ENCODE measurements at places on chromosomes 11 and 22. TPM values are rescaled to one million over a fixed set of nuclear protein-coding genes. Genes with fewer than 3 reads are reported as not detected.

The RGL4 gene
- total RNA-seq = not detected

The SFI1 gene
- 27.6 TPM for total RNA-seq

DNA sequence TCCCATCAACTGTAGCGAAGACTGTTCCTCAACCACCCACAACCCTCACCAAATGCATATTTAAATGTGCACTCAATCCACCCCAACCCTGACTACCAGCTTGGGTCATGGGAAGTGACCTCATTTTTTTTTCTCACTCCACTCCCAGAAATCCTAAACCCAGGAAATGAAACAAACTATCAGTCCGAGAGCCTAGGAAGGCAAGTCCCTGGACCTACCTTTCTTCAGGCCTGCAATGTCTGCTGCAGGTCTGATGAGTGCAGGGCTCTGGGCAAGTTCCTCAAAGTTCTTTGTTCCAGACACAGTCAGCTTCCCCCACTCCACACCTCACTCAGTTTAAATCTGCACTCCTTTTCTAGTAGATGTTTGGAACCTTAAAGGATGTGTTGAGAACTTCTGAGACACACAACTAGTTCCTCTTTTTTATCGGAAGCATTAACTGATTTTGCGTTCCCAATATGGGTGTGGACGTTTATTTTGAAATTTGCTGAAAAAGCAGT, at the start of gene MS4A4E:
TSS of gene MS4A4E (minus strand) at position 398 of the 500 bp plus-strand sequence. CDS start 13,082 bp downstream, outside the sequence.
- H3K4me3 ChIP-seq = no peak within 1 kb of the TSS
- no peak within 1 kb of the TSS for H3K27ac ChIP-seq

DNA sequence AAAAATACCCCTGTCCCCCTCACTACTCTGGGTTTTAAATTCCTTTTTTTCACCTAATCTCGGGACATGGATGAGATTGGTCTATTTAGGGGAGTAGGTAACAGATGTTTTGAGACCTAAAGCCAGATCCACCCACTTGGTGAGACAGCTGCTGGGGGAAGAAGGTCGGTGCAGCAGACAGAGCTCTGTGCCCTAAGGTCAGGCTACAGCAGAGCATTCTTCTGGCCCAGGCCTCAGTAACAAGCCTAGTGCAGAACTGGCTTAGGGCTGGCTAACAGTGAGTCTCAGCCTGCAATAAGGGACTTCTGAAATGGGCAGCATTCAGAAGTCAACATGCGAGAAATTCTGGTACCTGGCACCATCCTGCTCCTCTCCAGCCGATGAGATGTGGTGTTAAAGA, 444.9 kb upstream of the KIRREL3 start:
- H3K27ac ChIP-seq = no peak overlapping the region
- no peak for DNase-seq
- no peak overlapping the region for H3K4me3 ChIP-seq

- no peaks in the 10 kb centered on the region for H3K36me3 ChIP-seq
- H3K27me3 ChIP-seq = no peaks in the 10 kb centered on the region
- no peak overlapping the region for H3K27ac ChIP-seq
- peaks cover 5% of the 10 kb centered on the region for H3K4me1 ChIP-seq
- DNase-seq = no peak
Observed at GRCh38 chr22:43377896-43378704, 33.7 kb upstream of the MPPED1 start.

The LRRC56 gene
- 1.4 TPM for total RNA-seq

The KIF18A gene
- 84.5 TPM for total RNA-seq

GRCh38 chr22:42948294-42948693, 66.7 kb downstream of the PACSIN2 start:
- no peaks in the 10 kb centered on the region for H3K36me3 ChIP-seq
- H3K4me3 ChIP-seq = no peak overlapping the region
- no peaks in the 10 kb centered on the region for H3K27me3 ChIP-seq
- peaks cover 35% of the 10 kb centered on the region for H3K4me1 ChIP-seq

DNA sequence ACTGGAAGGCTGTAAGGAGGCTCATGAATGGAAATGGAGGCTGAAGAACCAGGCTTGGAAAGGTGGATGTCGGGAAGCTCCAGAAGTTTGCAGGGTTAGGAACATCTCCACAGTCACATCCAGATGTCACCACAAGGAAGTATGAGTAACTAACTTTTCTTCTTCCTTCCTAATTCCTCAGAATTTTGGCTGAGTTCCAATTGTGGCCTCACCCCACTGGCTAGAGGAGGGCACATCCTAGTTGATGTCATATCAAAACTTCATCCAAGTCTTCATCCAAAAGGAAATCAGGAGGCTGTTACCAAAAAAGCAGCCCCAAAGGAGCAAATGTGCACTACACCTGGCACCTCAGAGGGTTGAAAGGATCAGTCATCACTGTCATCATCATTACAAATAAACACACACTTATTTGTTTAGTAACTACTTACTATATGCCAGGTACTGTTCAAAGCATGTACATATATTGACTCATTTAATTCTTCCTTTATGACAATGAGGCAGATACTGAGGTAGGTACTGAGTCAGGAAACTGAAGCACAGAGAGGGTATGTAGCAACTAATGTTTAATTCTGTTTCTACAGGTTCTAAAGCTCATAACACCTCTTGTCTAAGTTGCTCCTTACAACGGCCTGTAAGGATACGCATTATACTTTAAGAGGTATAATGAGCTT, 7.3 kb upstream of the PTPN5 start:
- H3K4me1 ChIP-seq = no peaks in the 10 kb centered on the region
- DNase-seq = no peak
- peaks cover 67% of the 10 kb centered on the region for H3K27me3 ChIP-seq
- H3K36me3 ChIP-seq = no peaks in the 10 kb centered on the region

- H3K4me3 ChIP-seq = no peak overlapping the region
- no peaks in the 10 kb centered on the region for H3K36me3 ChIP-seq
- H3K27ac ChIP-seq = peak overlapping the region; percentile 13
- no peak for DNase-seq
Observed at GRCh38 chr22:39427751-39428596, 28.4 kb downstream of the TAB1 start.

The CYP2D6 gene
- 1.5 TPM for total RNA-seq
